ENCODE measurements at places on chromosomes 12 and 14.

- no peak for DNase-seq
Measured at GRCh38 chr12:121810833-121811433, 7.1 kb downstream of the SETD1B start.

DNA sequence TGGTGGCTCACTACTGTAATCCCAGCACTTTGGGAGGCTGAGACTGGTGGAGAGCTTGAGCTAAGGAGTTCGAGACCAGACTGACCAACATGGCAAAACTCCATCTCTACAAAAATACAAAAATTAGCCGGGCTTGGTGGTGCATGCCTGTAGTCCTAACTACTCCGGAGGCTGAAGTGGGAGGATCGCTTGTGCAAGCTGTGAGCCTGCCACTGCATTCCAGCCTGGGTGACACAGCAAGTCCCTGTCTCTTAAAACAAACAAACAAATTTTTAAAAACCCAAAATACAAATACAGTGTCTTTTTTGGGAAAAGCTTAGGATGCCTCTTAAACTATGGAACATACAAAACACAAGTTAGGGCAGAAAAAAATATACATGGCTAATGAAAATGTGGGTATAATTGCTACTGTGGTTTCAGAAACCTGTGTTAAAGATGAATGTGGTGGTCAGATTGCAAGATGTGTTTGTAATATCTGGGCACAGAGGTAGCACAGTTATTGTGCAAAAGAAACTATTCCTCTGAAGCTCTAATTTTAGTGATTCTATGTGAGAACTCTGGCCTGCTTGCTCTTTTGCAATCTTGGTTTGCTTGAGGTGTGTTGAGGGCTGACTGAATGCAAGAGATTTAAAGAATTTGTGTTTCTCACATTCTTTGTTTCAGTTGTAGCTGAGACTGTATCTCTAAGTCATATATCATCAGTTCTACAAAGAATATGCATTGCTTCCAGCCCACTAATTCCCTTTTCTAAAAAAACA, 3.9 kb upstream of the HSPA2 start:
- DNase-seq, result no peak

GRCh38 chr12:67222302-67222701, 46.9 kb upstream of the CAND1 start:
- DNase-seq, result no peak

DNA sequence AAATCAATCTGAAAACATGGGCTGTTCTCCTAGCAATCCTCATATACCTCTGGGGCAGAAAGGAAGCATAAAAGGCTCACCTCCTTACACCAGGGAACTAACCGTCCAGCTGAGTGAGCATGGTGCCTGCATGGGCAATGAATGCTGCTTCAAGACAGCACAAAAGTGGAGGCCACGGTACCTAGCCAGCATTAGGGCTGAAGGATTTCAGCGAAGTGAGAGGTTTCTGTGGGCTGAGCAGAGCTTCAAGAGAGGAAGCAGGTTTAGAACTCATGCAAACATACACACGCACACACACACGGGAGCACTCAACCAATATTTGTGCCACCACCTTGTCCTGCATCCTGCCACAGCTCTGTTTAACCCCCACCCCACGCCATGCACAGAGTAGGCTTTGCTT, 838.5 kb upstream of the TMEM132C start:
- DNase-seq, result no peak

DNA sequence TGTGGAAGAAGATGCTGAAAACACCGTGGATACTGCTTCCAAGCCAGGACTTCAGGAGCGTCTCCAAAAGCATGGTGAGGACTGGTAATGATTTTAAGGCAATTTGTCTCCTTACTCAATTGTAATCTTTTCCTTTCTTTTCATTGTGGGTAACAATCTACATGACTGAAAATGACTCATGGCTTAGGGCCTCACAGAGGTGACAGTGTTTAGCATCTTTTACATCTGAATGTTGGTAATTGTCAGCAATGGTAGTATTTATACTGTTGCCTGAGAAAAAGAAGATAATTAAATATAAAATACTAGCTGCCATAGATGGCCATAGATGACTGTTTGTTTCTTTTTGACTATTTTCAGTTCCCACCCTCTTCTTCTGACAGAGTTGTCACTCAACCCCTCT, 31.6 kb downstream of the TULP3 start:
- no peak for DNase-seq

- DNase-seq, result no peak
Measured at GRCh38 chr14:30651937-30652336, 29.8 kb downstream of the SCFD1 start.

DNA sequence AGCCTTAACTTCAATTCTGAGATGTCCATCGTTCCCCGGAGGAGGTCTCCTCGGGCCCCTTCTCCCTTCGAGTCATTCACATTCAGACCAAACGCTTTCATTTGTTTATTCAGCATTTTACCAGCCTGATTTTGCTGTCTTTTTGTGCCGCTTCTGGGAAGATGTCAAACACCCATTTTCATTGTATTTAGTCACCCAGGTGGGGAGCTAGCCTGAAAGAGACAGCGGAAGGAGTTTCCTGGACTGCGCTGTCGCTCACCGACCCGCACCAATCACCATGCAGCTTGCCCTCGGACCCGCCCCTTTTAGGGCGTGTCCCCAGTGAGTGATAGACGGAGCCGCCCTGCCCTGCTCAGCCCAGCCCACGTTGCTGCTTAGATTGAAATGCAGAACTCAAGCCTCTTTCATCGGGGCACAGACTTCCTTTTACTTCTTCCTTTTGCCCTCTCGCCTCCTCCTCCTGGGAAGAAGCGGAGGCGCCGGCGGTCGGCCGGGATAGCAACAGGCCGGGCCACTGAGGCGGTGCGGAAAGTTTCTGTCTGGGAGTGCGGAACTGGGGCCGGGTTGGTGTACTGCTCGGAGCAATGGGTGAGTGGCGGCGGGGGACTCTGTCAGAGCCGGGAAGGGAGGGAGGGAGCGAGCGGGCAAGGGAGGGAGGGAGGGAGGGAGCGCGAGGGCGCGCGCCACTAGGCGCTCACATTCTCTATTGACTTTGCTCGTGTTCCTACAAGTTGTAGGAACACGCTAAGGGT, at the start of gene PAX9:
TSS of gene PAX9 (plus strand) at position 355 of the 752 bp plus-strand sequence. CDS start at position 585, 230 bp downstream.
- peak; percentile 91 for DNase-seq

GRCh38 chr14:98298481-98299244, 973.3 kb downstream of the BCL11B start:
- DNase-seq, result no peak

- no peak for DNase-seq
Measured at GRCh38 chr12:60240891-60241290, 645.1 kb downstream of the SLC16A7 start.

DNA sequence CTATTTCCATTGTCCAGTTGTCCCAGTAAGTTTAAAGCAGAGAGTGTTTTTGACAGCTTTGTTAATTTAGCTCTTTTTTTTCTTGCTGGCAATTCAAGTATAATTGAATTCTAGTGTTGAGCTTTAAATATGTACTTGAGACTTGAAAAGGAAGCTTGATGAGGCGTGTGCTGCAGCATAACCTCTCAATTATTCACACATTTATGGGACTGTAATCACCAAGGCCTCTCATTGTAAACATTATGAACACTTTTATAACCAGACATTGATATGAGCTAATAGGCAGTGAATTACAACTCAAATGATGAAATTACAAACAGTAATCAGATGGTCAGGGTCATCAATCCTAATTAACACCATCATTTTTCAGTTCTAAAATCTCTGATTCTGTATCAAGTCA, 378.0 kb upstream of the DDHD1 start:
- no peak for DNase-seq

DNA sequence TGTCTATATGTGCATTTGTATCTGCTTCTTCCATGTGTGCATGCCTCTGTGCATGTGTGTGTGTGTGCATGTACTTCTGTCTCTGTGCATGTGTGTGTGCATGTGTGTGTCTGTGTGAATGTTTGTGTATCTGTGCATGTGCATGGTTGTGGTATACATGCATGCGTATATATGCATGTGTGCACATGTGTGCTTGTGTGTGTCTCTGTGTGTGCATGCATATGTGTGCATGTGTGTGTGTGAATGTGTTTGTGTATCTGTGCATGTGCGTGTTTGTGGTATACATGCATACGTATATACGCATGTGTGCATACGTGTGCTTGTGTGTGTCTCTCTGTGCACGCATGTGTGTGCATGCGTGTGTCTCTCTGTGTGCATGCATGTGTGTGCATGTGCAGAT, 363.2 kb upstream of the SFSWAP start:
- no peak for DNase-seq

DNA sequence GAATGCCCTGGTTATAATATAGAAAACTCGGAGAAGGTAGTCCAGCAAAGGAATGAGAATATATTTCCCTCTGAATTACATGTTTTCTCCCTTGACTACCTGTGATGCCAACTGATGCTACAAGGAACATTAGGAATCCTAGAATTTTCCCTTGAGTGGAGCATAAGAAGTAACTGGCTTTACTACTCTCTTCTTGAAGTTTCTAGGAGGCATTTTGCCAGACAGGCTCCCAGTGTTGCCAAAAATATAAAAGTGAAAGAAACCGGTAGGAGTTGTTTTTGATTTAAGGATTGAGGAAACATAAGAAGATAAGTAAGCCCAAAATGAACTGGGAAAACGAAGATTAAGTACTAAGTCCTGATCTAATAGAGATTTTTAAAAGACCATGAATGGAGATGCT, 693.4 kb downstream of the NOVA1 start:
- no peak for DNase-seq

DNA sequence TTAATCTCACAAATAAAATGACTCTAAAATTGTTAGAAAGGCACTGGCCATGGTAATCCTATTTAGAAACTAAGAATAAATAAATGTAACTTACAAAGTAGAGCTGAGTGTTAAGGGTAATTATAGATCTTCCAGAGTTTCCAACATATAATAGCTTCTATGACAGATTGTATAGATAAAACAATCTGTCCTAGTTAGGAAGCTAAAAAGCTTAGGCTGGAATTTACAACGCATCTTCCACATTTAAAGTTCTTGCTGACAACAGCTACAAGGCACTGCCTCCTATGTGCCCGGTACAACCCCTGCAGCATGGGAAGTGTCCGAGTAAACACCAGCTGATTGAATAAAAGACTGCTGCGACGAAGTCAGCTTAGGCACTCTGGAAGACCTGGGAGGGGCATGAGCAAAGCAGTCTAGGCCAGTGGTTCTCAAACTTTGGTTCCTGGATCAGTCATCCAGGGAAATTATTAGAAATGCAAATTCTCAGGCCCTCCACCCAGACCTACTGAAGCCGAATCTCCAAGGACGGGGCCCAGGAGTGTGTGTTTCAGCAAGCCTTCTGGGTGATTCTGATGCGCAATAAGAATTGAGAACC, 635.6 kb upstream of the TBX3 start:
- no peak for DNase-seq

DNA sequence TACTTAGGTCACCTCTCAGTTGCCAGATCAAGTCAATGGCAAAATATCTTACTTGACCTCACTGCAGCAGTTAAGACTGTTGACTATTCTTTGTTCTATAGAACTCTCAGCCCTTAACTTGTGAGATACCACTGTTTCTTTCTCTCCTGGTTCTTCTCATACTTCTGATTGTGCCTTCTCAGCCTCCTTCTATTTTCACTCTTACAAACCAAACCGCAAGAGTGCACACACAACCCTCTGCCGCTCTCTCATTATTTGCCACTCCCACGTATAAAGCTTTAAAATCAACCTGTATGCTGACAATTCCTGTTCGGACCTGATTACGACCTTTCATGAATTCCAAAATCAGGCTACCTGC, 4.5 kb downstream of the E2F7 start:
- DNase-seq, result no peak

DNA sequence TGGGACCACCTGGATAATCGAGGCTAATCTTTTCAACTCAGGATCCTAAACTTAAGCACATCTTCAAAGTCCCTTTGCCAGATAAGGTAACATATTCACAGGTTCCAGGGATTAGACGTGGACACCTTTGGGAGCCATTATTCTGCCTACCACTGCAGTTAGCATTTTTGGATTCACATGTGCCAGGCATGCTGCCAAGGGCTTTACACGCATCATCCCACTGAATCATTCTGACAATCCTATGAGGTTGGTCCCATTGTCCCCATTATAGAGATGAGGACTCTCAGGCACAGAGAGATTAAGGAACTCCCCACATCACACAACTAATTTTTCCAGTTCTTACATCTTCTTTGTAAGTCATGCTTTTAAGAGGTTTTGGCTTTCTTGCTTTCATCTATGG, 34.5 kb downstream of the RTN1 start:
- DNase-seq, result no peak

GRCh38 chr14:64654901-64655300, 49.3 kb upstream of the PLEKHG3 start:
- no peak for DNase-seq

GRCh38 chr14:29518335-29518734, 409.3 kb downstream of the PRKD1 start:
- DNase-seq, result no peak

DNA sequence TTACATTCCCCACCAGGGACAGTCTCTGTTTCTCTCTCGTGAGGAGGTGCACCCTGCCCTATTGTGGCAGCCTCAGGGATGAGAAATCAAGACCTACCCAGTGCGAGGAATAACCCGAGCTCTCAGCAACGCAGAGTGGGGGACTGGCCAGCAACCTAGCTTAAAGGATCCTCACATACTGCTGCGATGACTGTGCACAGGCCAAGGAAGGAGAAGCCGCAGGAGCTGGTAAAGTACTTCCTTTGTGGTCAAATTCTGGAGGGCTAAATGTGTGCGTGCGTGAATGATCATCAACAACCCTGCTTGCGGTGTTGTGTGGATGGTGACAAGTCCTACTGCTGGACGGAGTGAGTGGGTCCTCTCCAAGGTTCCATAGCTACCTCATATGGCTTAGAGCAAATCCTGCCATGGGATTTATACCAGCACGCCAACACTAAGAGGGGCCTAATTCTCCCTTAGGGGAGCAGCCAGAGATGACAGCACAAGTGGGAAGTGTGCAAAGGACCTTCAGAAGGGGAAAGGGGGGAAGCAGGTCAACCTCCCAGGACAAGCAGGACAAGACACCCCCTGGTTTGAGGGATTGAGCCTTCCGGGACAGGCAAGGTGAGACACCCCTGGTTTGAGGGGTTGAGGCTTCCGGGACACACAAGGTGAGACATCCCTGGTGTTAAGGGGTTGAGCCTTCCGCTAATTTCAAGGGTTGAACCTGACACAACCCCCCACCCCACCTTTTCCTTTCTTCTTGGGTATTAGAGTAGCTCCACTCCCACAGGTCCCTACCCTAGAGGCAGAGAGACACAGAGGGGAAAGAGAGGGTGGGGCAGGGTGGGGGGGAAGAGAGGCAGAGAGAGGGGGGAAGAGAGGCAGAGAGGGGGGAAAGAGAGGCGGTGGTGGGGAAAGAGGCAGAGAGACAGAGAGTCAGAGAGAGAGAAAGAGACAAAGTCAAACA, 58.8 kb upstream of the AP4S1 start:
- DNase-seq, result no peak

DNA sequence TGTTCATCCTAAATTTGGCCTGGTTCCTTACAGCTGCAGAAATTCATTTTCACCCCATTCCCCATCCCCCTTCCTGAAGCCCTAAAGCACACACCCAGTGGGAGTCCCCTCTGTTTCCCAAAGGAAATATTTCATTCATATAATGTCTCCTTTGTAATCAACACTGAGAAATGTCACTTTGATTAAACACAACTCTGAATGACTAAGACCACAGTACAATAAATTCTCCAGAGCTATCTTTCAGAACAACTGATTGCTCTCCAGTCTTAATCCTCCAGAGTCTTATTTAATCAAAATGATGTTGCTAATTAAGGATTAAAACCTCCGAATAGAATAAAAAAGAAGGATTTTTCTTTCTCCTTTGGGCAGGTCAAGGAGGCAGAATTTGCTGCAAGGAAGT, 6.4 kb downstream of the SLC15A5 start:
- no peak for DNase-seq

GRCh38 chr14:31960039-31960438, 117.1 kb upstream of the ARHGAP5 start:
- no peak for DNase-seq
